NCI-H446 treated with DMSO at 0.1 percent for 48 hours (cell line): ENCODE measurements at places on chromosomes 6 and 20.

DNA sequence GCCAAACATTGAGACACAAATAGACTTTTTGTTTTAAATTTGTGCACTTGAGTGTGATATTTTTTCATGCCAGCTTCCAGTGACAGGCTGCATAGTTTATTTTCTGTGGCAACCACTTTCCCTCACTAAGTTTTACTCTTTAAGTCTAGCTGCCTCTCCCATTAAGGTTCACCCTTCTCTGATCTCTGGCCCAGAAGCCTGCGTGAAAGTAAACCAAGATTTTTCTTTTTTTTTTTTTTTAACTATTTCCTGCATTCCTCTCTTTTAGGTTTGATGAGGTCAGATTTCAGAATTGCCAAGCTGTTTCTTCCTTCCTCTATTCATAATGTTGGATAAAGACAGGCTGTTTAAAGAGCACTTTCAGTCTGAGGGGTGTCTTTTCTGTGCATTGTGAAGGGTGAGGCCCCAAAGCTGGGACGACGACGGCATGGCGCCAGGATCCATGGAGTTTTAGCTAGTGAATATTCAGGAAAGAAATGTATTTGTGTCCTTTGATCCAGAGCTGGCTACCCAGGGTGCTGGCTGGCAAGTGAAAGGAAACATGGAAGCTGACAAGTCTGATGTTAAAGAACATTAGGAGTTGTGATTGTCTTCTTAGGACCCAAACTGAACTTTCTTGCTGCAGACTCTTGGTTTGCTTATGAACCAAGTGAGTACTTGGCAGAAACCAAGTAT lies 50.7 kb downstream of the DOK5 start:
- DNase-seq, result no peak

DNA sequence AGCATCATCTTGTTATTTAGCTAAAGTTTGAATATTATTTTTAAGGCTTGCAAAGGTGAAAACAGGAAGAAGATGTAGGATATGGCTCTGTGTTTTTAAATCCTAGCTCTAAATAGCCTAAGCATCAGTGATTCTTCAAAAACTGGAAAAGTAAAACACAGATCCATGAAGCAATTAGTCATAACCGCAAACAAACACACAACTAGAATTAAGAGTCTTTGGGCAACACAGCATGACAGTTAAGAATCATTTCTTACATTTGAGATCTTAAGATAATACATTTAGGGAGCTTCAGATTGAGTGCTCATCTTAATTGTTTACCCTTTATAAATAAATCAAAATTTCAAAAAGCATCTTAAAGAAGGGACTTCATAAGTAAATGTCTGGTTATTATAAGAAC lies 115.8 kb upstream of the MAP7 start:
- no peak for DNase-seq

DNA sequence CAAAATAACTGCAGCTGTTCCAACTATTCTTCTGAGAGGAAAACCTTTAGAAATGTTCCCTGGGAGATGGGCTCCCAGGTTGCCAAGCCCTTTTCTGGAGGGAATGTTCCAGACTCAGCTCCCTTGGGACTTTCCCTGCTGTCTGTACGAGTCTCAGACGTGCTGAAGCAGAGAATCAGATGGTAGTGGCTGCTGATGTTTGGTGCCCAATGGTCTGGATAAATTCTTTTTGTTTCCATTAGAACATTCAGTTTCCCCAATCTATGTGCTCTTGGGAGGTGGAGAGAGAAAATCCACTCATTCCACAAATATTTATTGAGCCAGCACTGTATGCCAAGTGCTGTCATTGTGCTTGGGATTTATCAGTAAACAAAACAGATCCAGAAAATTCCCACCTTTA lies 40.0 kb downstream of the SNHG17 start:
- DNase-seq, result no peak

GRCh38 chr20:17992847-17993513 lies 24.2 kb downstream of the MGME1 start:
- no peak for DNase-seq

GRCh38 chr6:42007286-42008137 lies 42.8 kb upstream of the TAF8 start:
- no peak for DNase-seq

DNA sequence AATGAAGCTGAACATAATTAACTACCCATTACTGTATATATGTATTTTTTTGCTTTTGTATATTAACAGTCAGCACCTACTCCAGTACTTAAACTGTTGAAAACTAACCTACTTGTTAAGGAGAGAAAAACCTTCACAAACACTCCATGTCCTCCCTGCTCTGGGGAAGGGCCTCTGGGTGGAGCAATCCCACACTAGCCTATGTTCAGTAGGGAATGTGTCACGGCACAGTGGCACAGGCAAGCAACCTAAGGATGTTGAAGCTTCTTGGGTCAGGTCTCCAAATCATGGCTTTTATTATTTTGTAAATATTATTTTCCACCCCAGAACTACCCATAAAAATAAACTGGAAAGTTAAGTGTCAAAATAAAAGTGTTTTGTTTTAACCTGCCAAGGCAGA lies 5.3 kb downstream of the MAN1A1 start:
- DNase-seq, result no peak

DNA sequence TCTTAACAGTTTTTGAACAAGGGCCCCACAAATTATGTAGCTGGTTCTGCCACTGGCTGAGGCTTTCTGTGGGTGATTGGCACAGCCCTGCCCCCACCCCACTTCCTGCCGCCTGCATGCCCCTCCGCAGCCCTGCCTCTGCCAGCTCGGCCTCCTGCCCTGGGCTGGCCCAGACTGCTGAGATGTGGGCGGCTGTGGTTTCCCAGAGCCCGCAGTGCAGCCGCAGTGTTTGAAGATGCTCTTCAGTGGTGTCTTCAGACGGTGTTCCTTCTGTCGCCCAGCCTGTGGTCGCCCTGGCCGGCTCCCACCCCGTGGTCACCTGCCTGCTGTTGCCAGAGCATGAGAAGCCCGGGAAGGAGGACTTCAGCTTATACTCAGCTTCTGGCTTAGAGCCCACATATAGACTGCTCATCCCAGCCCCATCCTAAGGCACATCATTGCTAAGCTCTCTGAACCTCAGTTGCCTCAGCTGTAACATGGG lies 154.3 kb downstream of the VEGFA start:
- DNase-seq, result no peak

- DNase-seq, result no peak
Measured at GRCh38 chr6:19492636-19493405, 344.3 kb upstream of the ID4 start.

DNA sequence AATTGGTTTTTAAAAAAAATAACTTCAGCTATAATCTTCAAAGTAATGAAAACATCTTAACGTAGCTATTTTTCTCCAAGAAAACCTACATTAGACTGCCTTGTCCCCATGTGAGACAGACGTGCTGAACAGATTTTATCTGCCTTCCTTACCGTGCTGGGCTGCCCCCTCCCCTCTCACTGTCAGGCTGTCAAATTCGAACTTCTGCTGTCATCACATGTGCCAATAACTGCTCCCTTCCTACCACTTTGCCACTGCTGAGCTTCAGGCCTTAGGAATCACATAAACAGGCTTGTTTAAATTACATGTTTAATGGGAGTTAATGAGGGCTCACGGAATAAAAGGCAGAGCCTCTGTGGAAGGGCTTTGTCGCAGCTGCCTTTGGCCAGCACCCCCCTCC lies 77.0 kb upstream of the NHSL1 start:
- DNase-seq, result peak; percentile 71

GRCh38 chr6:44471271-44471981 lies 83.9 kb downstream of the CDC5L start:
- no peak for DNase-seq

- DNase-seq, result no peak
Measured at GRCh38 chr6:45574885-45575284, 197.2 kb upstream of the SUPT3H start.

DNA sequence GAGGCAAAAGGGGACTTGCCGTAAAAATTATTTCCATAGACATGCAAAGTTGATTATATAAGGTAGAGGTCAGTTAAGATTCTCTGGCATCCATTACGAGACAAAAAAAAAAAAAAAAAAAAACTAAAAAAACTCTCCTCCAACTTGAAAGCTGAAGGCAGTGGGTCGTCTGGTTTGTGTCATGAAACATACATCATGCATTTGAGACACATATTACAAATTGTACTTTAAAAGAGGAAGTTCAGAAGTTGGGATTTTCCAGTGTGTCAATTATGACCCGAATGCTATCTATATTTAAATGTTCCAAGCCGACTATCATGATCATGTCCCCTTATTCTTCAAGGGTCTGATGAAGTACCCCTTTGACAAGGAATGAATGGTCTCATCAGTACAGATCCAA lies 125.1 kb downstream of the ZNF217 start:
- DNase-seq, result no peak

GRCh38 chr20:34750484-34750883 lies 46.3 kb downstream of the TP53INP2 start:
- no peak for DNase-seq

- DNase-seq, result no peak
Measured at GRCh38 chr6:169811521-169812256, 60.3 kb downstream of the ERMARD start.

- DNase-seq, result no peak
Measured at GRCh38 chr6:39181333-39181732, 47.9 kb downstream of the KCNK5 start.

DNA sequence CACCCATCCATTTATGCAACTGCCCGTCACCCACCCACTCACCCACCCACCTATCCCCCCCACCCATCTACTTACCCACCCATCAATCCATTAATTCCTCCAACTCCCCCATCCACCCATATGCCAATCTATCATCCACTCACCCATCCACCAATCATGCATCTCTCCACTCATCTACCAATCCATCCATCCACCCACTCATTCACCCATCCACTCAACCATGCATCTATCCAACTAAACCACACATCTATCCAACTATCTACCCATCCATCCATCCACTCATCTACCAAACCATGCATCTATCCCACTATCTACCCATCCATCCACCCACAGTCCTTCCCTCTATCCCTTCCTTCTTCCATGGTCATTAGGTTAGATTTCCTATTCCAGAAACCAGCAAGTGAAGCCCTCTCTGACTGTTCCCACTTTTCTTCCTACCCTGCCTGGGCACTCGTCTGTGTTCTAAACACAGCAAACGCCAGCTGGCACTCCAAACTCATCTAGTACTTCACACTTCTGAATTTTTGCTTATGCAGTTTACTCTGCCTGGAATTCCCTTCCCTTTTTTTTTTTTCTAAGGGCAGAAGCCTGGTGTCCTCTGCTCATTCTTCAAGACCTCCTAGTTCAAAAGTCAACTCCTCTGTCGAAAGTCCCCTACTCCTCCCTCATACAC lies 43.1 kb downstream of the ARHGAP40 start:
- DNase-seq, result no peak

DNA sequence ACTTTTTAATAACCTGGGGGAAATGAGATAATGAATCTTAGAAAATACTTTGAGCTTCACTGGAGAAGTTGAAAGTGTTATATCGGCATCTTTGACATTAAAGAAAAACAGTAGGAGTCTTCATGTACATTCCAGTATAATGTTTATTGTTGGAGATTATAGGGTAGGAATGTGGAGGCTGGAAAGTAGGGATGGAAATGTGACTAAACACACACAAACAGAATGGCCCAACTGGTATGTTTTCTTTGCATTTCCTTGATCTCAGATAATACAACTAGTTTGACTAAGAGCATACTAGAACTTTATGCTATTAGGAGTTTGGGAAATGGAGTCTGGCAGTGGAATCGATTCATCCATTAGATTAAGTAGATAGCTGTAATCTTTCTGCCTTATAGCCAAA lies 10.1 kb upstream of the BAG2 start:
- no peak for DNase-seq

DNA sequence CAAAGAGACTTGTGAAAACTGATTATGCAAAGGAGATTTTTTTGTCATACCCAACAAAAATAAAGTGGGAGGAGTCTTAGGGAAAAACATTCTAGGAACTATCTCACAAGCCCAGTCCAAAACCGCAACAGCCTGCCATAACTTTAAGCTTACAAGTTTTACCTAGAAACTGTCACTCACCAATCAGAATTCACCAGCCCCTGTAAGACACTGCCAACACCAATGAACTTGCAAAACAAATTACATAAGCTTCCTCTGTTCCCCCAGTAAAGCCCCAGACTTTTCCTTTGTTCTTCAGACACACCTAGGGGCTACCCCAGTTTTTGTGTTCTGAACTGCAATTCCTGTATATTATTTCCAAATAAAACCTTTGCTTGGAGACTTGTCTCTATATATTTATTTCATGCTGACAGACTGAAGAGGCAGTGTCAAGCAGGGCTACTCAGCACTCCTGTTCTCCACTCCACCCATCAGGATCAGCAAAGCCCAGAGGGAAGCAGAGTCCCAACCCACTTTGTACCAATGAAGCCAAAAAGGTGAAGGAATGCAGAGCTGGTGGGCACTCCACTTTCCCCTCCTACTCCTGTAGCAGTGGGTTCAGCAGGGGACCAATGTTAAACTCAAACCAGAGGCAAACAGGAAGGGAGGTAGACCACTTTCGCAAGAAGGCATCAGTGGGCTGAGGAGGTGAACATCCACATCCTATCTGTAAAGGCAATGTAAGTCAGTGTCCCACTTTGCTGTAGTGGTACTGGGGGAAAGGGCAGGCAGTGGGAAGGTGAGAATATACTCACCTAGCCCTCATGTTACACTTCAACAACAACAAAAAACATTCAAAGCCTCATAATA lies 142.5 kb upstream of the RUNX2 start:
- no peak for DNase-seq

- DNase-seq, result no peak
Measured at GRCh38 chr20:56409521-56409920, 2.5 kb upstream of the CASS4 start.

GRCh38 chr6:23081701-23082100 lies 512.3 kb downstream of the HDGFL1 start:
- DNase-seq, result no peak

GRCh38 chr20:3461911-3462677 lies 8.7 kb upstream of the ATRN start:
- no peak for DNase-seq

GRCh38 chr6:5663259-5663658 lies 343.5 kb downstream of the NRN1 start:
- no peak for DNase-seq

DNA sequence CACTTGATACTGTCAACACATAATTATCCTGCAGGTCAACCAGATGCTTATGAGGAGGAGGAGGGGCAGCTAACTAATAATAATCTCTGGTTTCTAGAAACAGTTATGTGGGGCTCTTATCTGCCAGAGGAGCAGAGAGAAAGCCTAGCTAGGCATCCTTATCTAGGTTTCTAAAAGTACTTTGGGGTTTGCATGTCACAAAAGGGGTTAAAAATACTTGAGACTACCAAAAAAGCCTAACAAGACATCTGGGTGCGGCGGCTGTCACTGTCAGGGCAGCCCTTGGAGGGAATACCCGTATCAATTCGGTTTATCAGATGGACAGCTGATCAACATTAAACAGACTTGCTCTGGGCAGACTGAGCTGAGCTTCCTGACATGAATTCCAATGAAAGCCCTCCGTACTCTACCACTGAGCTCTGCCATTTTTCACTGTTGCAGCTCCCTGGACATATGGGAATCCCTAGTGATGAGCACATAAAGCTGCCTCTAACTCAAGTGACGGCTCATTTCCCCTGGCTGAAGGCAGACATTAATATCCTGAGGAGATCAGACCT lies 166.6 kb downstream of the PDSS2 start:
- no peak for DNase-seq
